ENCODE measurements at places on chromosomes 3 and 15.

DNA sequence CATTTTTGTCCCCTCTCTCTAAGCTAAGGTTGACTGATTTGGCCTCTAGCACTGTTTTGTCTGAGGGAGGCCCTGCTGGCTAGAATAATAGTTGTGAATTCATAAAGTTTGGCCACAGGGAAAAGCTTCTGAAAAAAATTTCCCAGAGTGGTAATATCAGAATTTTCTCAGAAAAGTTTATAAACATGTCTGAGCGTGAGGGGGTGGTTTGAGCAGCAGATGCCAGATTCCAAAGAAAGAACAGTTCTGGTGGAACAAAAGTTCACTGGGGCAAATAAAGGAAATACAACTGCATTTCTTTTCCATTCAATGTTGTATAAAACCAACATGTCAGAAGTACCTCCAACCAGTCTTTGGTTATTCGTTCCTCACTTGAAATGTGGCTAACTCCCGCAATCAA is 61.2 kb downstream of the CLDN1 start:
- DNase-seq = no peak

DNA sequence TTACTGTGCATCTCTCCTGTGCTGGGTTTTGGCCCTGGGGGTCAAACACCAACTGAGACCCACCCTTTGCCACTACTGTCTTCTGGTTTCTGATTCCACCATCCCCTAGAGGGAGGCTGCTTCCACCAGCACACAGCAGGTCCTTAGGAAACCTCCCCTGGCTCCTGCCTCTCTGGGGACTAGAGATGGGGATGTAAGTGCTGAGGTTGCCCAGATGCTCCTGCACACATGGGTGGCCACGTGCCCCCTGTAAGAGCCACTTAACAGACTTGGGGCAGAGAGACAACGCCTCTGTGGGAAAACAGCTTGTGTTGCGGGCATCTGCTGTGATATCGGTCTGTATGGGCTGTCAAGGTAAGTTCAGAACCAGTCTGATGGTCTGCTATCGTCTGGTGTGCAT is 83.4 kb downstream of the ATP2B2 start:
- no peak for DNase-seq

DNA sequence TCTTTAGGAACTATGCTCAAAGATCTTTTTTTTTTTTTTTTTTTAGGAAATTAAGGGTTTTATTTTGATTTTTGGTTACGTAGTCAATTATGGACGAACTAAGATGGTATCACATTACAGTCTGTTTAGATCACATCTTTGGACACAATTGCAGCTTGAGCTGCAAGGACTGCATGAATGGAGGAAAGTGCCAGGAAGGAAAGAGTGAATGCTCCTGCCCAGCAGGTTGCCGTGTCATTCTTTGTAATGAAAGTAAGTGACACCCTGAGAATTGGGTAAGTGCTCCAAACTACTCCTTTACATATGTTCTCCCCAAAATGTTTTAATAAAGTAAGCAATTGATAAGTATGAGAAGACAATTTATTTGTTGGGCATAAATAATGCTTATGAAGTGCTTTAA is 716.5 kb upstream of the GOLIM4 start:
- DNase-seq = no peak

- DNase-seq = no peak
These were observed 294.5 kb downstream of the C3orf38 start for GRCh38 chr3:88444251-88444650.

- DNase-seq = no peak
These were observed 7.8 kb downstream of the THBS1 start for GRCh38 chr15:39588531-39589192.

DNA sequence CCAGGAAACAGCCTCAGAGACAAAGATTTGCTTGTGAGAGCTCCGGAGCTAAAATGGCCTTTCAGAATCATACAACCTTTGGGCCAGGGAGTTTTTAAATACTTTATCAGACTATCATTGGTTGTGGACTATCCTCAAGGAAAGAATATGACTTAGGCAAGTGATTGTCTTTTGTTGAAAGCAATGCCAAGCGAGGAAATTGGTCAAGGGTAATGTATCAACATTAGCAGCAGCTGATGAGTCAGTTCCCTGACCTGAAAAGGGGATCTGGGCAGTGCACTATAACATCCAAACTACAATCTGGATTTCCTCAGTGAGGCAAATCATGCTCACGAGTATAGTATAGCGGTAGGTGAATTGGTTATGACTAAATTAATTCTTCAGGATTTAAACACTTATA is 303.6 kb downstream of the LSAMP start:
- no peak for DNase-seq

GRCh38 chr3:183435661-183436060 is 7.2 kb upstream of the MCF2L2 start:
- no peak for DNase-seq

- DNase-seq = no peak
These were observed 499.8 kb downstream of the FOXP1 start for GRCh38 chr3:71083726-71084131.

DNA sequence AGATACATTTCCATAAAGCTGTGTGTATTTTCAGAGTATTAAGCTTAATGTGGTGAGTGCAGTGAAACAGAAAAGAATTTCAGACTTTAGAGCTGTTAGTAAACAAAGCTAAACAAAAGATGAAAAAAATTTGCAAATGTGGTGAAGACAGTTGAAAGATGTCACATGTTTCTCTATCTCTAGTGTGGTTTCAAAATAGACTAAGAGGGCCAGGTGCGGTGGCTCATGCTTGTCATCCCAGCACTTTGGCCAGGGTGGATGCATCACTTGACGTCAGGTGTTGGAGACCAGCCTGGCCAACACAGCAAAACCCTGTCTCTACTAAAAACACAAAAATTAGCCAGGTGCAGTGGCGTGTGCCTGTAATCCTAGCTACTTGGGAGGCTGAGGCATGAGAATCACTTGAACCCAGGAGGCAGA is 466.0 kb upstream of the NR2F2 start:
- no peak for DNase-seq

GRCh38 chr15:56393277-56393676 is 28.1 kb downstream of the TEX9 start:
- DNase-seq = no peak

GRCh38 chr15:48176957-48177356 is 1.1 kb downstream of the MYEF2 start:
- DNase-seq = no peak

GRCh38 chr3:170614214-170614966 is 28.5 kb upstream of the SLC7A14 start:
- no peak for DNase-seq

- DNase-seq = no peak
These were observed 453.2 kb upstream of the PROK2 start for GRCh38 chr3:72238010-72238691.

DNA sequence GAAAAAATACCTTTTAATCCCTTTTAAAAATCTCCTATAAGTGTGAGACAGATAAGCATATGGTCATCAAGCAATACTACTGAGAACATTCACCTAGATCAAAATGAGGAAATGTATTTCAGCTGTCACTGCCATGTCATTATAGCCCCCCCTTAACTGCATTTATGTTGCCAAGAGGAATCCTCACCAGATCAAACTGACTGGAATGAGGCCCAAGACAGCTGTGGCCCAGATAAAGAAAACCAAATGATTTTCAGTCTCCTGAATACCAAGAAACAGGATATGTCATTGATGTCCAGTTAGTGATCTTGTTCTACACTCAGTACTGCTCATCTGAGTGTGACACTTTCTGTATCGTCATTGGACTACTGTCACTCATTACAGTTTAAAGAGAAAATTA is 35.1 kb upstream of the CPB1 start:
- DNase-seq = no peak

GRCh38 chr15:76060118-76060989 is 569 bp downstream of the TMEM266 start:
- no peak for DNase-seq
